ENCODE measurements at places on chromosomes 4 and X. TPM values are rescaled to one million over a fixed set of nuclear protein-coding genes. Genes with fewer than 3 reads are reported as not detected.

DNA sequence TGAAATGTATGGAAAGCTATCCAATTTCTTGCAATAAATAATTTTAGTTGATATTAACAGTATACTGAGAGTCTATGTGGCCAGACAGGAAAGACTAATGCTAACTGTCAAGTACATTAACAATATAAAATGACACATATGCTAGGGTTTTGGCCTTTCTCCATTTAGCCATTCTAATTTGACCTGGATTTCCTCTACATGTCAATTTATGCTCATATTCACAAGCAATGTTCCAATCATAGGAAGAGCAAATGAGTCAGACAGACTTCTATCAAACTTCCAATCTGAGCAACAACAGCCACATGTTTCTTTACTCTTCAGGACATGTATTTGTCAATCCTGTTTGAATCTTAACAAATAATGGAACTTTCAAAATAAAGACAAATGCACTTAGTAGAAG, 53.6 kb downstream of the CORIN start:
- DNase-seq, result no peak

GRCh38 chr4:32689518-32689917, 1969.3 kb downstream of the PCDH7 start:
- DNase-seq, result no peak

DNA sequence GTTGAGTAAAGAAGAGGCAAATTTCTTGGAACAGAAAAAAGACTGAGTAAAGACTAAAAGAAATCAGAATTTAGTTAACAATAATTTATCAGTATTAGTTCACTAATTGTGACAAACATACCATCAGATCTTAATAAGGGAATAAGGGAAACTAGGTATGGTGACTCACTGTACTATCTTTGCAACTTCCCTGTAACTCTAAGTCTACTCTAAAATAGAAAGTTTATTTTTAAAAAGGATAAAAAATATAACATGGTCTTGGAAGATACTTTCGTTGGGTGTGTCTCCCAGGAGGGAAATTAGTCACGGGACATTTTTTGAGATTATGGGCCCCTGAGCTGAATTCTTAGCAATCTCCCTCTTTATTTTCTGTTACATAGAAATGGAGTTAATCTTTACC, 97.3 kb downstream of the EMCN start:
- no peak for DNase-seq

GRCh38 chr4:165537028-165537648, 158.3 kb downstream of the CPE start:
- DNase-seq, result no peak

GRCh38 chr4:106315476-106315967, 487 bp downstream of the TBCK start:
- DNase-seq, result no peak

DNA sequence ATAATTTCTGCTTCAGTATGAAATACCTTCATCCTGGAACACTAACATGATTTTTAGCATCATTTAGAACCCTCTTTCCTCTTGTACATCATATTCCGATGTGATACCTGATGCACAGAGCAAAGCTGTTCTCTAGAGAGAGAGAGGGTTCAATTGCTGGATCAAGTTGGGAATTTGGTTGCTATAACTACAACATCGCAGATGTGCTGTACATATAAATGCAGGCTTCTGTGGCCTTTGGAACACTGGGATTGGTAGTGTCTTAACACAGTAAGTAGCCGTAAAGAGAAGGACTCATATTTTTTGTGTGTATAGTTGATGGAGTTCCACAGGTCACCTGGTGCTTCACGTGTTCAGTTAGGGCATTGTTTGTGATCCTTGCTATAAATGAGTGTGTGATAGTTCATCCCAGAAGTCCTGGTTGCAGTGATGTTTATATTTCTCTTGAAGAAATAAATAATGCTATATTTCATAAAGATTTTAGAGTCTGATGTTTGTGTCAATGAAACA, 119.2 kb downstream of the RAPGEF2 start:
- DNase-seq, result no peak

DNA sequence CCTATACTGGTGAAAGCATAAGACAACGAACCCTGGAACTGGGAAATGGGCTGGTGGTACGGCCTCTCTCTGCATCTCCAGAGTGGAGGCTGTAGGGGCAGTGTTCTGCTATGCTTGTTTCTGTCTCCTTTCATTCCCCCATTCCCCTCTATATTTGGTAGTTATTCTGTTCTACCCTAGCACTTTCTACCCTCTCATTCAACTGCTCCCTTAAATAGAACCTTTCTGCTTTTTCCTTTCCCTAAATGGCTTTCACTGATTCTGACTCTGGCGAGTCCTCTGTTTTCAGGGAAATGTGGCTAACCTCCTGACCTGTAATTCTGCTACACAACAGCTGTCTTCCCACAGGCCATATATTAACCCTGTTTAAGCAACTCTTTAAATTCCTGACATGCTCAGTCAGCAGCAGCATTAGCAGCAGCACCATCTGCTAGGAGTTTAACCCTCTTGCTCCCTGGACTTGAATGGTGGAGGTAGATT, 94.2 kb downstream of the CXCL13 start:
- no peak for DNase-seq

DNA sequence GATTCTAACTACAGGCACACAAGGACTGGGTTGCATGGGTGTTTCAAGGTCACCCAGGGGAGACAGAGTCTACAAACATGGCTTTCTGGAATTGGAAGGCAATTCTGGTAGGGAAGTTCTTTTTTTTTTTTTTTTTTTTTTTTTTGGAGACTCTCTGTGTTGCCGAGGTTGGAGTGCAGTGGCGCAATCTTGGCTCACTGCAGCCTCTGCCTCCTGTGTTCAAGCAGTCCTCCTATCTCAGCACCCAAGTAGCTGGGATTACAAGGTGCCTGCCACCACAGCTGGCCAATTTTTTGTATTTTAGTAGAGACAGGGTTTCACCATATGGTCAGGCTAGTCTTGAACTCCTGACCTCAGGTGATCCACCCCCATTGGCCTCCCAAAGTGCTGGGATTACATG, 16.3 kb upstream of the FHDC1 start:
- no peak for DNase-seq

DNA sequence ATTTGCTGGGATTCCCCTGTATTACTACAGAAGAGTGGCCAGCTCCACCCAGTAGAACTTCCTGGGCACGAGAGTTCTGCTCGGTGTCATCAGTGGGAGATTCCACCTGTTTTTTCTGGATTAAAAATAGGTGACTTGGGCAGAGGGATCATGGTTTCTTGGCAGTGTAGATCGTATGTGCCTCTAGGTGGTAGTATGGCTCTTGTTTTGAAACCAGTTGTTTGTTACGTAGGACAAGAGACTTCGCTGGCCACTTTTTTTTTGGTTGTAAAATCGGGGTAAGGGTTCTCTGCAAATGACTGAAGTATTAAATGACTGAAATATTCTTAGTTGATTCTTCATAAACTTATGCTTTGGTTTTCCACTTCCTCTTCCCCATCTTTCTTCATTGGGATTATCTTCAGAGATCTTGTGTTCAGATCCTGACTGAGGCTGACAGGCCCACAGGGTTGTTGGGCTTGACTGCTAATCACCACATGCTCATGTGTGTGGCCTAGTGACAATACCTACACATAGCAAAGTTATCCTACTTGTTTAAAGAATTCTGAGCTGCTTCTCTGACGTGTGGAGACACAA, 43.8 kb upstream of the WDR1 start:
- no peak for DNase-seq

GRCh38 chr4:2179717-2180116, 62.2 kb downstream of the HAUS3 start:
- no peak for DNase-seq

- DNase-seq, result no peak
These were observed 132.9 kb upstream of the NKX1-1 start for GRCh38 chr4:1538941-1539772.

DNA sequence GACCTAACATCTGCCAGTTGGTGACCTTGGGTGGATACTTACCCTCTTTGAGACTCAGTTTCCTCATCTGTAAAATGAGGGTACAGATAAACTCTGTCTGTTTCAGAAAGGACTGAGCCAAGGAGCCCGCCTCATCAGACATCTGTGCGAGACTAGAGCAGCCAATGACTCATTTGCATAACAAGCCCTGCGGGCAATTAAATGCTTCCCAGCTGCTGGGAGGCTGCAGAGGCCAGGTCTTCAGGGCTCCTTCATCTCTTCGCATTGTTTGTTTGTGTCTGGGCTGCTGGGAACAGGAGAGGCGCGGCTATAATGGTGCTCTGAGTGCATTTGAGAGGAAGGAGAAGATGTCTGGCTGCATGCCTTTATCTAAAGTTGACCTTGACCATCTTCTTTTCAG, 85.0 kb downstream of the ADRA2C start:
- no peak for DNase-seq

DNA sequence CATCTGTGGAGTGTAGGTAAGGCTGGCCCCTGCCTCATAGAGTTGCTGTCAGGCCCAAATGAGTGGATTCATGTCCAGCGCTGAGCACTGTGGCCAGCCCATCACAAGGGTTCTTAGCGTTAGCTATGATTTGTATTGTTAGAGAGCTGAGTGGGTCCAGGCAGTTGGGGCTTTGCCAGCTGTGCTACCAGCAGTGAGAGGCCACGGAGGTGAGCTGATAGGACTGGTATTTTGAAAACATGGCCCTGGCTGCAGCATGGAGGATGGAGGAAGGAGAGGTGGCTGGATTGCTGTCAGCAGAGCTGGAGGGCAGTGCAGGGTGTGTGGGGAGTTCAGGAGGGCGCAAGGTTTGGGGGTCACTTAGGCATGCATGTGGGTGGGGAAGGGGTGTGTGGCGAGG, 69.8 kb downstream of the PSAPL1 start:
- no peak for DNase-seq

- DNase-seq, result no peak
These were observed 9.8 kb downstream of the DCTD start for GRCh38 chr4:182907396-182907795.

- DNase-seq, result no peak
These were observed 25.4 kb upstream of the ACSL1 start for GRCh38 chr4:184851200-184851541.

- DNase-seq, result no peak
These were observed 707.5 kb downstream of the PCDH7 start for GRCh38 chr4:31427691-31428090.

GRCh38 chrX:311156-312129, 7.2 kb downstream of the GTPBP6 start:
- no peak for DNase-seq

- no peak for DNase-seq
These were observed 81.4 kb downstream of the PRR32 start for GRCh38 chrX:126900937-126901336.

- no peak for DNase-seq
These were observed 11.2 kb downstream of the SLC25A6 start for GRCh38 chrX:1380672-1381233.

- no peak for DNase-seq
These were observed 52.8 kb downstream of the TBC1D14 start for GRCh38 chr4:6962211-6963041.

- DNase-seq, result no peak
These were observed 172.2 kb downstream of the HHIP start for GRCh38 chr4:144818136-144818535.

DNA sequence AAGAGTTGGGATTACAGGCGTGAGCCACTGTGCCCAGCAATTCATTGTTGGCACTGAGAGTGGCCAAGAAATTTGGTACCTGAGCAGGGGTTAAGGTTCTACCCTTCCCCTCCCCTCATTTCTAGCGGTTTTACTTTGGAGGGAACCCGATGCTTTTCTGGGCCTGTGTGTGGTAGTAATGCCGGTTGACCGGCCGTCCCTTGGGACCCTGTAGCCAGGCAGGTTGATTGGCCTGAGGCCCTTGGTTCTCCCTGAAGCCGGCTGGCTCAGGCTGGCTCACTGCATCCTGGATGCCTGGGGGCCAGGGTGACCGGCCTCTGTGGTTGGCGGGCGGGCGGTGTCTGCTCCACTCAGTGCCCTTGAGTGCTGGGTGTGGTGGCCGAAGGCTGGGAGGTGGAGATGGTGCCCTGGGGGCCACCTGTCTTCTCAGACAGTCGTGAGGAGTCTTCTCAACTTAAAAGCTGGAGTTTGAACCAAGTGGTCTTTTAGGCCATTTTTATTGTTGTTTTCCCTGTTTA, 45.6 kb downstream of the RGS12 start:
- DNase-seq, result no peak

- no peak for DNase-seq
These were observed 1.9 kb upstream of the PACRGL start for GRCh38 chr4:20698382-20698781.

- DNase-seq, result no peak
These were observed 141.8 kb upstream of the C1QTNF7 start for GRCh38 chr4:15286041-15286440.

GRCh38 chr4:175308236-175308635, 390.1 kb downstream of the ADAM29 start:
- DNase-seq, result no peak

DNA sequence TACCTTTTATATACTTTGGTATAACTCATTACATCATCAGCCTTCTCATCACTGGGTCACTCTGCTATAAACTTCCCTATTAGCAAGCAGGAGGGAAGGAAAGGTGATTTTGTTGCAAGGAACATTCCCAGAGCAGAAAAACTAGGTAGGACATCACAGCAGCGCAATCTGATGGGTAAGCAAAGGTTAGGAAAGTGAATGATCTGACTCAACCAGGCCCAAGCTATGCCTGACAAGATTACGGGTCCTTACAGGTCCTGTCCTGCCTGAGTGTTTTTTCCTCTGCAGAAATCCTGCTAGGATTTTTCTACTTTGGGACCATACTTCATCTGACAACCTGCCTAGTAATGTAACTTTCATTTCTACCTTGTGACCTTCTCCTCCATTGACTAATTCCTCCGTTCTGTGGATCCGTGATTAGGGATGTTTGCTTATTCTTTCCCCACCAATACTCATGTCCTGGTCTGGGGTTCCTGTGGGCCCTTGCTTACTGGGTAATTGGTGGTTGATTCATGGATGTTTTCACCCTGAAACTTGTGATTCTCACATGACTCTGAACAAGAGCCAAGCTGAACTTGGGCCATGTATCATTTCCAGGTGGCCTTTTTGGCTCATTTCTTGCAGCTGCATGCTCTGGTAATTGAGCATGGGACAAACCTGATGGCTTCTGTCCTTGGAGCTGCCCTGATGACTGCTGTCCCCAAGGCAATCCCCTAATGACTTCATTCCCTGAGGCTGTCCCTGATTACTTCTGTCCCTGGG, 111.9 kb upstream of the KIT start:
- DNase-seq, result no peak

Gene PRKX
- total RNA-seq, result 92.3 TPM

Gene SLC26A1
- 0.25 TPM for total RNA-seq

Gene ATOH1
- not detected for total RNA-seq

Gene ITM2A
- total RNA-seq, result 75.8 TPM

Gene SUPT20HL2
- total RNA-seq, result not detected

Gene ALPK1
- total RNA-seq, result 26.0 TPM

Gene PDGFRA
- not detected for total RNA-seq

Gene DOK7
- total RNA-seq, result not detected

Gene ZNF711
- 0.30 TPM for total RNA-seq

Gene FAM9C
- total RNA-seq, result not detected

Gene PLK4
- 35.5 TPM for total RNA-seq
